Stimulated activated CD8-positive, alpha-beta memory T cell treated with anti-CD3 and anti-CD28 coated beads, Interleukin-7, amount 100 ng/mL, for 1 hour (primary cell): ENCODE measurements at places on chromosomes 2 and 18.

GRCh38 chr2:46977280-46977665 is 61.7 kb upstream of the MCFD2 start:
- DNase-seq: no peak

DNA sequence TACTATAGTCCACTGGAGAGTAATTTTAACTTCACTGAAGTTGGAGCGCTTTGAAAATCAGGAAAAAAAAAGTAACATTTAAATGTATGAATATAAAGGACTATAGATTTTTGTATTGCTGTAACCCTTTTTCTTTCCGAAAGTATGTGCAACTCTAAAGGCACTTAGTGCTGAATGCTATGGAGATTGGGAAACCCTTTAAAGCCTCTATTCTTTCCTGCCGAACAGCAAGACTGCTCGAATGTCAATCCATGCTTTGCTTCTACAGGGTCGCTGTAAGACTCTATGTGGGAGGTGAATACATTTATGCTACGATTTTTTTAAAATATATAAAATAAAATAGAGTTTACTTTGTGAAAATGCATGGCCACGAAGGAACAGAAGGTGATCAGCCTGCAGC is 825 bp downstream of the GRB14 start:
- no peak for DNase-seq

- no peak for DNase-seq
Measured at GRCh38 chr2:112048887-112049286, 6.2 kb upstream of the TMEM87B start.

DNA sequence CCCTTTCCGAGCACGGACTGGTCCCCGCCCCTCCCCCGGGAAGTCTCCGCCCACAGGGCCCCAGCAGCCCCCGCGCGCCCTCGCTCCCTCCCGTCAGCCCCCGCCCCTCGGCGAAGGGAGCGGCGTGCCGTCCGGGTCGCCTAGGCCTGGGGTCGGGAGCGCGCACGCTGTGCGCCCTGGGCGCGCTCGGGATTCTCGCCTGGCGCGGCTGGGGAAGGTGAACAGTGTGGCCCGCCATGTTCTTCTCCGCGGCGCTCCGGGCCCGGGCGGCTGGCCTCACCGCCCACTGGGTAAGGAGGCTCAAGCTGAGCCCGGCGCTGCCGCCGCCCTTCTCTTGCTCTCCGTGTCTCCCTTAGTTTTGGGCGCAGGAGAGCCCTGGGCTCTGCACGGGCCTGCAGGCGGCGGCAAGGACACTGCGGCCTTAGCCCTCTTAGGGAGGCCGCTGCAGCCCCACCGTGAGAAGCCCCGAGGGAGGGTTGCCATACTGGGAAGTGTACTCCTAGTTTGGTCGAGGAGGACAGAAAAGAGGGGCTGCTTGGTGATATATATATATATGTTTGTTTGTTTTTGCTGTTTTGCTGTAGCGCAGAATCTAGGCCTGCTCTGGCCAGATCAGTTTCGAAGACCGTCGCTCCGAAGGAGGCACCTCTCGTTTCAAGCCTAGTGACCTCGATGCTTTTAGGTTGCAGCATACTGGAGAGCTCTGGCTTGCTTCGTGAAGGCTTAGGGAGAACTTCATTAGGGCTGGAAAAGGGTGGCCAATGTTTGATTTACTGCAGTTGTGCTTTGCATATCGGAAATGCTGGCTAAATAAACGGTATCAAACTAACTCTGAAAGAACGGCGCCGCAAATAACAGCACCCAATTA is at the start of gene NDUFV2:
Gene NDUFV2, plus strand, starts transcription at position 192 of the 868 bp plus-strand sequence. Its CDS starts 45 bp downstream, at position 237.
- peak; percentile 97 for DNase-seq

DNA sequence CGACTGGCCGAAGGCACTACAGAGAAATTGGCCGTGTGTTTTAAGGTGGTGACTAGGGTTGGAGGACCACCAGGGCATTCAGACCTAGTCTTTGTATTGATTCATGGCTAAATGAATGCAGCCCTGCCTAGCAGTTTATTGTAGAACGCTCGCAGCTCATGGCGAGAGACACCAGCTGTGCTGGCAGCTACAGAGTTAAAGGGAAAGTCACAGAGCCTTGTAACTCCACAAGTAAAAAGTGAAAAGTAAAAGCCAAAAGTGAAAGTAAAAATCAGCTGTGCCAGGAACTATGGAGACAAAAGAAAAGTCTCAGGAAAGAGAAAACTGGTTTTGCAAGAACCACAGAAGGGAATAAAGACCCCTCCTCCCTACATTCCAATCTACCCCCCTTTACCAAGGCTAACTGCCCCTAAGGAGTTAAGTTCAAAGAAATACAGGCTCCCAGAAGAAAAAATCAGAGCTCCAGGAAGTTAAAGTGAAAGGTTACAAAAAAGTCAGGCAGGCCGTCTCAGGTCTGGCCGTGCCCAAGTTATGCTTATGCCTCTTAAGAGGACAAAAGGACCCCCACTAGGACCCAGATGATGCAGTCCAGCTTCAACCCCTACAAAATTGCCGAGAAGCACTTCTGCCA is 46.4 kb upstream of the SELENOI start:
- DNase-seq: no peak

DNA sequence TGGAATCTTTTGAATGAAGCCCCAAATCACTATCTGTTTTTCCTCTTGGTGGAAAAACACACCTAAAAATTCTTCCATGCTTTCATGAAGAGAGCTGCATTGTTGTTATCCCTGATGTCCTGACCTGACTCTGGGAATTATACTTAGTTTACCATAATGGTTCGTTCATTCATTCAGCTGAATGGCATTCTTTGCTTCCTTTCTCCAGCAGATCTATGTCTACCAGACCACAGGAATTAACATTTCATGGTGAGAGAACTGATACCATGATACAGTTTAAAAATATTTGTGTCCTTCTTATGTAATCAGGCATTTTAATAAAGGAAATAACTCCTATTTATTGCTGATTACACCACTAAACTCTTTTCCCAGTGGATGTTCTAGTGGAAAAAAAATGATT is 11.1 kb upstream of the SLC4A10 start:
- DNase-seq: no peak

GRCh38 chr2:204680576-204680975 is 135.3 kb downstream of the PARD3B start:
- DNase-seq: no peak

DNA sequence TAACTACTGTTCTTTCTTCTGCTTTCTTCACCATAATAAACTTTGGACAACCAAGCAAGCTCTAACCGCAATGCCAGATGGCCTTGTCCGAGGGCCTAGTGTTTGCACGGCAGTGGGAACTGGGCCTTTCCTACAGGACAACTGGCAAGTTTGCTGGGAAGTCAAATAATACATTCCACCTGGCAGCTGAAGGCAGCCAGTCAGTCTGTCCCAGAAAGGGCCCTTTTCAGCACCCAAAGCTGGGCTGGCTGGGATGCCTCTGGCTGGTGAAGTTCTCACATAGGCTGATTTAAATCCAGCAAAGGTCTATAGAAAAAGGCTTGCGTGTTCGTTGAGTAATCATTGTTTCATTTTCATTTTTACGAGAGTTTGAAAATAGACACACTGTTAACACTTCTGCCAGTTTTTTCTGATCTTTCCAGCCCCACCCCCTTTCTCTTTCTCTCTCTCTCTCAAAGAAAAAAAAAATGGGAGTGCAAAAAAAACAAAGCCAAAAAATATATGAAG is 110.0 kb upstream of the EPAS1 start:
- no peak for DNase-seq

- no peak for DNase-seq
Measured at GRCh38 chr2:99841749-99842148, 300.6 kb downstream of the AFF3 start.

- no peak for DNase-seq
Measured at GRCh38 chr2:186032102-186032738, 293.6 kb downstream of the FSIP2 start.
